Stimulated activated CD8-positive, alpha-beta memory T cell treated with anti-CD3 and anti-CD28 coated beads, Interleukin-7, amount 100 ng/mL, for 4 hours (primary cell): ENCODE measurements at places on chromosomes 1 and 21.

DNA sequence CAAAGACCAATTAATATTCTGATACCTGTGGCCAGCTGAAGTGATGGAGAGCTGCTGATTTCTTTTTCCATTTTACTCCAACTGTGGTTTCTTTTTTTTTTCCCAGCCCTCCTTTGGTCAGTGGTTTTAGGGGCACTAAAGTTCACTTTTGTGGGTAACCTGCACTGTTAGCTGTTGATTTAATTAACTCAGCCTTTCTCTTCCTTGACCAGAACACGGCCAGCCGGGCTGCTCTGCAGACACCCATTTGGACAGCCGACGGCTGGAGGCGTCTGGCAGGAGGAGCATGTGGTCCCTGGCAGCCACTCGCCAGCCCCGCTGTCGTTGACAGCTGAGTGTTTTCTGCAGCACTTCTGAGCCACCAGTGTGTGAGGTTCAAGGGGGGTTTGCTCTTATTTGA lies 136.2 kb upstream of the RUNX3 start:
- no peak for DNase-seq

GRCh38 chr1:197686702-197687355 lies 88.5 kb downstream of the DENND1B start:
- no peak for DNase-seq

- no peak for DNase-seq
These were observed 45.9 kb downstream of the URB1 start for GRCh38 chr21:32346951-32347350.

GRCh38 chr1:212074313-212074712 lies 38.8 kb downstream of the DTL start:
- no peak for DNase-seq

GRCh38 chr21:35406635-35407034 lies 357.5 kb upstream of the RUNX1 start:
- no peak for DNase-seq

DNA sequence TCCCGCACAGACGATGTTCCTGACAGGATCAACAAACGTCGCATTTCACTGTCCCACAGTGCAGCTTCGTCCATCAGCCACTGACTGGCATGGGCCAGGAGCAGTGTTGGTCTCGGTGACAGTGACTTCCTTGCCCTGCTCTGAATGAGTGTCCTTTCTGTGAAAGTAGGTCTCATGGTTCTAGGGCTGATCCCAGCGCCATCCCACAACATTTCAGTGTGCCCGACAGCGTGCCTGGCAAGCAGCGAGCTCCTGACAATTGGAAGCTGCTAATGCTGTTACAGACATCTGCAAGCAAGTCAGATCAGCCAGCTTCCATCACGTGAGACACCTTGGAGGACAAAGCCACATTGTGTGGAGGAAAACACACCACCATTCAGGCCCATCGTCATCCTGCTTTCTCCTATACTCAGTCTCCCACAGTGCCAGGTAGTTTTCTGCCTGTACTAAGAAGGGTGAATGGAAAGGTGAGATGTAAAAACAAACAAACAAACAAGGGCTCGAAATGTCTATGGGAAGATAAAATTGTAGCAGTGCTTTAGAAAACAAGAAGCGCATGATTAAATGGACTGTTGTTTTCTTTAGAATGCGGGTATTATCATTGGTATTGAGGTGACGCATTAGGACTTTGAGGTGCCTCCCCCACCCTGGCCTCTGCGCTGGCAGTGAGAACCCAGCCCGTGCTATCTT lies 21.9 kb downstream of the ERRFI1 start:
- DNase-seq, result no peak

DNA sequence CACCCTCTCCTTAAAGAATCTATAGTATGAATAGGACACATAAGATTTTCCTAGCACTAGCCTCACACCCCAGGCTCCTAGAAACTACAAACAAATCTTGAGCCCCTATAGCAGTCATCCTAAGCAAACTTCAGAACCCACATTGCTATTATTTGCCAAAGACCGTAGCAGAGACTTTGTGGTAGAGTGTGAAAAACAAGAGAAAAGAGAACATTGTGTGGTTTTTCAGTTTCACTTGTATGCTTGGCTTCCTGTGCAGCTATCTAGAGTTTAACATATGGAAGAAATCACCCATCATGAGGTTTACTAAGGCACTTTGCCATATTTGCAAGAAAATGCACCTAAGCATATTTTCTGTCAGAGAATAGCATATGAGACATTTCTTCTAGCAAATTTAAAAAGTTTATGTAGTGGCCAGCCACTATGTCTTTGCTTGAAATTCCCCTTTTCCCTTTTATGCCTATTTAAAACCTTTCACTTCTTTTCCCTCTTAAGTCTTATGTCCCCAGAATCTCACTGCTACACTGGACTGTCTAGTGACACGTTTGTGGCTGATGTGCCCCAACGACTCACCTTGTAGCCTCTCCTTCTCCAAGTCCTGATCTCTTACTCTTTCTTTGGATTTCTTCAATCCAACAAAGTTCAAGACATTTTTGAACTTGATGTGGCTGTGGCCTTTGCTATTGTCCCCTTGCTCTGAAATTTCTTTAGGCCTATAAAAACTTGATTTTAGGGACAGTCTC lies 25.6 kb downstream of the CCDC190 start:
- DNase-seq, result no peak

GRCh38 chr1:27150183-27150582 lies 4.7 kb downstream of the SLC9A1 start:
- DNase-seq, result no peak

DNA sequence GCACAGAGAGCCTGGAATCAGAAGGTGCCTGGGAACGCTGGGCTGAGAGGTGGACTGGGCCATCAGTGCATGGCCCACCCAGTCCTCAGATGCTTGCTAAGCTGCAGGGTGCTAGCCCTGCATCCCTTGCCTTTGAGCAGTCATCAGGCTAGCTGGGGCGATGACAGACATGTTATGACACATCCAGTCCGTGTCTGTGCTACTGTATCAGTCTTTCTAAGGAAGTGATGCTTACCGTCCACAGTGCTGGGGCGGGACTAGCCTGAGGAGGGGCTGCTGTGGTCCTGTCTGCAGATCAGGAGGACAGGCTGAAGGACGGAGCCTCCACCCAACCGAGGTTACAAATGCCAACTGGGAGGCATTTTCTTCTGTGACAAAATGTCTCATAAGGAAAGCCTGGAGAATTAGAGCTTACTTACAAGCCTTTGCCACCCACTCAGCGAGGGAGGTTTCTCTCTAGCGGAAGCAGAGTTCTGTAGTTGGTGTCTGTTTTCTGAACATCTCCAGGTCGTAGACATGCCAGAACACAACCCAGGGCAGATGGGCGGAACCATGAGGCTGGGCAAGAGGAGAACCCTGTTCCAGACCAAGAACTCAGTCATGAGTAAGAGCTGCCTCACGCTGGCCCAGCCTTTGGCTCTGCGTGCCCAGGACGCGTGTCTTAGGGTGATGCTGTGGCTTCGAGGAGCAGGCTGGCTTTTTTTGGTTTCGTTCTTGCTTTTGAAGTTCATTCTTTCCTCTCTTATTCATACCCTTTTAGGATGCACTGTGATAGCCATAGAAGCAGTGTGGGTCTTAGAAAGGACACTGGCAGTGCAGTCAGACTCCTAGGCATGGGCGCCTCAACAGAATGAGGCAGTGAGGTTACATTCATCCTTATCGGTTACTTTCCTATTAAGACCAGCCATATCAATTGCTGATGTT lies 14.3 kb downstream of the SLFNL1 start:
- DNase-seq, result no peak

GRCh38 chr1:60502506-60502905 lies 428.9 kb upstream of the C1orf87 start:
- no peak for DNase-seq

DNA sequence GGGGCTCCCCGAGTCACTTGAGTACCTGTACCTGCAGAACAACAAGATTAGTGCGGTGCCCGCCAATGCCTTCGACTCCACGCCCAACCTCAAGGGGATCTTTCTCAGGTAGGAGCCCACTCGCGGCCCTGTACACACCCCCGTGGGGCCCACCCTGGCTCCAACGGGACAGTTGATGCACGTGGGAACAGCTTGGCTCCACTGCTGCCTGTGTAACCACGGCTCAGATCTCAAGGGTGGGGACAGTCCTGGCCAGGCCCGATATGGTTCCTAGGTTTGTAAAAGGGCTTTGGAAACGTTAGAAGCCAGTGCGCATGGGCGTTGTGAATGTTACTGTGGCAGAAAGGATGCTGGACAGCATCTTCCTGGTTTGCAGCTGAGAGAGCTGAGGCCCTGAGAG lies 18.8 kb downstream of the PODN start:
- no peak for DNase-seq

- peak; percentile 21 for DNase-seq
These were observed 33.5 kb upstream of the C1orf53 start for GRCh38 chr1:197868751-197869489.

DNA sequence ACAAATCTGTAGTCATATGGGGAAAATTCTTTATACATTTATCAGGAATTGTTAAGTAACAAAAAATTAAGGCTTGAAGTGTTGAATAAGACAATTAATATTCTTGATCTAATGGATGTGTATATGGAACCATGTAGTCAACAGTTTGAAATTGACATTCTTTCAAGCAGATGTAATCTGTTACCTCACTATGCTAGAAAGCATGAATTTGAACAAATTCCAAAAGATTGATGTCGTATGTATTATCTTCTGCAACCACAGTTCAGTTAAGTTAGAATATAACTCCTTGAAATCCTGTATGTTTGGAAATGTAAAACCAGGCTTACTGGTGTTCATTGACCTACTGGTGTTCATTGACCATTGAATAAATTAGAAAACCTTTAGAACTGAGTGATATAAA lies 16.1 kb downstream of the CCDC18 start:
- no peak for DNase-seq

GRCh38 chr1:228291906-228292608 lies 84.2 kb downstream of the OBSCN start:
- no peak for DNase-seq

GRCh38 chr1:86502721-86503405 lies 34.1 kb downstream of the CLCA1 start:
- DNase-seq, result no peak

DNA sequence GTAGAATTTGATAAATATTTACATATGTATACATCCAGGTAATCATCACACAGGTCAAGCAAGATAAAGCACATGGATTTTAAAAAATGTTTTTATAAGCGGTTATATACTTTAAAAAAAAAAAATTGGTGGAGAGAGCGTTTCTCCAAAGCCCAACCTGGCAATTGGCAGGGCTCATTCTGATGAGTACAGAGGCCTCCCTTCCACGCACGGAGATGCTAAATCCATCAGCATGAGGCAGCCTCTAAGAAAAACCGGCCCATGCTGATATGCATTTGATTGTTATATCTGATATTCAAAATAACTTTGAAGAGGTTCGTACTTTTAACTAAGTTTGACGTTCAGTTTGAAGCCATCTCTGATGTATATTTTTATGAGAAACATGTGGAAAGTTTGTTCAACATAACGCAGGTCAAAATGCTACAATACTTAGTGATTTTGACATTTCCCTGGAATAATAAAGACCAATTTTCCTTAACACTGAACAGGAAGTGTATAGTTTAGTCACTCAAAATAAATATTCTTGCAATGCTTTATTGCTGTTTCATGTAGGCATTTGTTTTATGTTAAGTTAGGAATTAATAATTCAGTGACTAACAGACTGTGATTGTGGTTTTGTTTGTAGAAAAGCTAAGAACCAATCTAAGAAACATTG lies 151.7 kb downstream of the NR5A2 start:
- DNase-seq, result no peak

DNA sequence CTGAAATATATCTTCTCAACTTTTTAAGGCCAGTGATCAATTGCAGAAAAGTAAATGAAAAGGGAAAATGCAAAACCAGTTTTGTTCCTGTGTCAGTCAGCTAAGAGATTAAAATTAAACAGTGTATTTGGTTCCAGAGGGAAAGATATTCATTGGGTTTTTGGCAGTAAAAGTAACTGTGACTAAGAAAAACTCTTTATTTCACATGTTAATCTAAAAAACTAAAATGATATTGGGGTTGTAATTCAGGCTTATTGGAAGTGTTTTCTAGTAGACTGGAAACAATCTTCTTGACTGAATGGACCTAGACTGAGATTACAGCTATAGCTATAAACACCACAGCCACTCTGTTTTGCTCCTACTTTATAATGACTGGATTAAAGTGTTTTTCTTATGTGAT lies 413.9 kb downstream of the ADGRL2 start:
- no peak for DNase-seq

DNA sequence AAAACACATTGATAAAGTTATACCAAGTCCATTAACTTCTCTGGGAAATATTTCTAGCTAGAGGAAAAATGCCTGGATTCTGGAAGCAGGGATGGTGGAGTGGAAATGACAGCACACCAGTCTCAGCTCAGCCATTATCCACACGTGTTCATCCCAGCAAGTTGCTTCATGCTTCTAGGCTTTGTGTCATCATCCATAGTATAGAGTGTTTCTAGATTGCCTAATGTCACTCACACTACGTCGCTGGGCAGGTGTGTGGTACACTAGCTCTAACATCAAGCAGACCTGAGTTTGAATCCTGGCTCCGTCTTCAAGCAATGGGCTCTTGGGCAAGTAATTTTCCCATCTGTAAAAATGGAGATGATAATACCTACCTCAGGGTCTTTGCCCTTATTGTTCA lies 326.3 kb downstream of the PBX1 start:
- DNase-seq, result no peak

GRCh38 chr1:92957030-92957734 lies 4.1 kb downstream of the DIPK1A start:
- DNase-seq, result no peak

- no peak for DNase-seq
These were observed 53.4 kb upstream of the ACTRT2 start for GRCh38 chr1:2967881-2968280.

DNA sequence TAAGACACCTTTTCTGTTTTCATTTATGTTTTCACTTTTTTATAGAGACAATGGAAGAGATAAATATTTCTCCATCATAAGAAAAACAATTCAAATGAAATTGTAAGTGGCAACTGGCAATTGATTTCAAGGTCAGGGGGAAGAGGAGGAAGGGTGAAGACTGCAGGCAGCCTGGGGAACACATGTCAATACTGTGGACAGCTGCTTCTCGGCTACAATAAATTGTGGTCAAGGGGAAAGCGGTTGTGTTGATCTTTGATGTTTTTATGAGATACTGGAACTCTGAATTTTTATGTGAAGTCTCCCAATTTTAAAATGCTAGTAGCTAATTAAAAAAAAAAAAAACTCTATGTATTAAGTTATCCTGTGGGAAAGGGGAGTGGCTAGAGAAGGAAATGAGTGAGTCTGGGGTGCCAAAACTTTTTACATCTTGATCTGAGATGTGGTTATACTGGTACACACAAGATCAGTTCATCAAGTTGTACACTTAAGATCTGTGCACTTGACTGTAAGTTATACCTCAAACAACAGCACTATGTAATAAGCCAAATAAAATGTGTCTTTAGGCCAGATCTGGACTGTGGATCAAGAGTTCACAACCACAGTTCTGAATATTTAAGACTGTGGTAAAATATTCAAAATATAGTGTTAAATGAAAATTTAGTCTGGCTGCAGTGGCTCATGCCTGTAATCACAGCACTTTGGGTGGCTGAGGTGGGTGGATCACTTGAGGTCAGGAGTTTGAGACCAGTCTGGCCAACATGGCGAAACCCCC lies 18.0 kb downstream of the SSX2IP start:
- no peak for DNase-seq

DNA sequence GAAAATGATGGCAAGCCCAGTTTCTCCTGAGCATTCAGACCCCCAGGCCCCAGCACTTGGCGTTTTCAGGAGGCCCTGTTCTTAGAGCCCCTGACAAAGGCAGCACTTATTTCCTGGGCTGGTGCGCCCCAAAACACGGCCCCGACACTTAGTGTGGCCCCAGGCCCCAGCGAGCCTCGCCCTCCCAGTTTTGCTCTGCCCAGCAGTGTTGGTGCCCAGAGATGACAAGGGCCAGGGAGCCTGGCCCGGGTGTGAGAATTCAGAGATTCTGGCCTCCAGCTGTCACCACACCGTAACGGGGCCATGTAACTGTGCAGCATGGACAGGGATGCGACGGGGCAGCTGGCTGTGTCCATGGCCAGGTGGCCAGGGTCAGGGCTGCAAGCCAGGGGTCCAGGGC lies 18.0 kb upstream of the ARHGEF16 start:
- DNase-seq, result no peak
